HAP-1 (cell line): ENCODE measurements at places on chromosomes 6 and 20.

DNA sequence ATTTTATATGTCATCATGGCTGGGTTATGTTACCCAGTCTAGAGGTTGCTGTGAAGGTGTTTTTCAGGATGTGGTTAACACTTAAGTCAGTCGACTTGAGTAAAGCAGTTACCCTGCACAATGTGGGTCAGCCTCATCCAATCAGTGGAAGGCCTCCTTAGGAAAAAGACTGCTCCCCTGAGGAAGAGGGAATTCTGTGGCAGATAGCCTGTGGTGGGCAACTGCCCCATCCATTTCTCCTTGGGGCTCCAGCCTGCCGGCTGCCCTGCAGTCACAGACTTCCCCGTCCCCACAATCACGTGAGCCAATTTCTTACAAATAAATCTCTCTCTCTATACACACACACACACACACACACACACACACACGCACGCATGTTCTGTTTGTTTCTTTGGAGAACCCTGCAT, 34.5 kb upstream of the MPC1 start:
- no peak for DNase-seq

GRCh38 chr6:143090314-143091044, 29.8 kb downstream of the AIG1 start:
- no peak for DNase-seq

DNA sequence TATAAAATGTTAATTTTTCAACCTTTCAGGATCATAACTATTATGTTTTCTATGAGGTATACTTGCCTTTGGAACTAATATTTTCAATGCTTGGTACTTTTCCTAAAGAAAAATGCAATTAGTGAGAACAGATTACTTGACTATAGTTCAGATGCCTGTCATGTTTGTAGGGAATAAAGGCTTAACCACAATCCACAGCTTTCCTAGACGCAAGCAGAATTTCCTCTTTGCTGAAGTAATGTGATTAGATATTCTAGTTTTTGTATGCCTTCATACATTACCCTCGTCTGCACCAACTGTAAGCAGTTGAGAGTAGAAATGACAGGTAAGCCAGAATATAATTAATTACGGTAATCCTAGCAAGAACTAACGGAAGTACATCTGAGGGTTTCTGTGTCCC, 581.4 kb upstream of the MMS22L start:
- DNase-seq = no peak

DNA sequence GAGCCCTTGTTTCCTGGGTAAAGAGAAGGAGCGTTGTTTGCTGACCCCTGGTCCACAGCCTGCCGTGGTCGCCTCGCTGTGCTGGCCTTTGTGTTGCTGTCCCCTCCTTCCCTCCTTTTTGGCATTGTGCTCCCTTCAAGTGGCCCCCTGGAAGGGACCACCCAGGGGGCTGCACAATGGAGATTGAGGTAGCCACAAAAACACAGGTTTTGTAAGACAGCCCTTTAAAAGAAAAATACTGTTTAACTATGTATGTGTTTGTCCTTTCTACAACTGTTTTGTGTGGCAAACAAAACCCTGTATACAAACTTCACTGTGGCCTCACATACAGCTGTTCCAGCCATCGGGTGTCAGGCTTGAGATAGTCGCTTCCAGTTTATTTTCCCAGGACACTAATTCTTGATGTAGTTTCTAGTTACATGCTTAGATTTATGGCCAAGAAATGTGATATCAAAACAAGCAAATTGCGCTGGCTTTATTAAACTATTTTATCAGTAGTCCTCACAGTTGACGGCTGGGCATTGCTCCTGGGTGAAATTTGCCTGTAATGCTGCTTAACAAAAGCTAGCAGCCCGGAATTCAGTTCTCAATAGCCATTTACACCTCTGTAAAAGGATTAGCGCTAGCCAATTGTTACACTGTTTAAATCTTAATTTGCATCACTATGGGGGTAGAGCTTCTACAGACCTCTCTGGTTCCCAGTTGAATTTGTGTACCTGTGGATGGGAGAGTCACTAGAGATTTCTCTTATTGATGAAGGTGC, 64.1 kb downstream of the KIZ start:
- peak; percentile 80 for DNase-seq

DNA sequence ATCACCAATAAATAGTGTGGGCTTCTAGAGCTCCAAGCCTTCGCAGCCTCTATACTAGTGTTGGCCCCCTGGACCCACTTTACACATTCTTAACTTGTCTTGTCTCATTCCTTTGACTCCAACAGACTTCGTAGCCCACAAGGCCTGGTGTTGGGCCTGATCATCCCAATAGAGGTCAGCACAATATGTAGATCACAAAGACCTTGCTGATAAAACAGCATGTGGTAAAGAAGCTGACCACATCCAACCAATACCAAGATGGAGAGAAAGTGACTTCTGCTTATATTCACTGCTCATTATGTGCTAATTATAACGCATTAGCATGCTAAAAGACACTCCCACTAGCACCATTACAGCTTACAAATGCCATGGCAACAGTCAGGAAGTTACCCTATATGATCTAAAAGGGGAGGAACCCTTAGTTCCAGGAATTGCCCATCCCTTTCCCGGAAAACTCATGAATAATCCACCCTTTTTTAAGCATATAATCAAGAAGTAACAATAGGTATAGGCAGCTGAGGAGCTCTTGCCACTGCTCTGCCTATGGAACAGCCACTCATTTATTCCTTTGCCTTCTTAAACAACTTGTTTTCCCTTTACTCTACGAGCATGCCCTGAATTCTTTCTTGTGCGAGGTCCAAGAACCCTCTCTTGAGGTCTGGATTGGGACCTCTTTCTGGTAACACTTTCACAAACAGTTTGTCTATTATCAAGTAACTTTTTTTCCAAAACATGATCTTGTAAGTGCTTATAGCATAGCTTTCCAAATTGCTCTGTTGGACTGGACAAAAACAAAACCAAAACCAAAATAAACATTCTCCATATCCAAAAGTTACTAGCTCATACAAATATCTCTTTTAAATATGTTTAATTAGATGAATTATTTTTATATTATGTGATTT, 54.6 kb upstream of the ECHDC1 start:
- DNase-seq = no peak

DNA sequence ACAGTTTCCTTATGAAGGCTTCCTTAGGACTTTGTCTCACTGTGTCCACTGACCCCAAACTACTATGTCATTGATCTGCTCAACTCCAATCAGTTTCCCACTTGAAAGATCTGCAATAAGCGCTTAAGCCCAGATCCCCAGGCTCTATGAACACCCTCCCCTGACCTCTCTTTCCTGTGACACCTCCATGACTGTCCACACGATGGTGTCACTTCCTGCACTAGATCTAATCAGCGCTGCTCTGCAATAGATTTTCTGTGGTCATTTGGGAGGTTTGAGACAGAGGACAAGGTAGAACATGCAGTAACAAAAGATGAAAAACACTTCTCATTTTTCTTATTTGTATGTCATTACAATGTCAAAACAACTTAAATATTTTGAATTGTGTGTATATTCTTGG, 304.6 kb upstream of the AGPAT4 start:
- no peak for DNase-seq

DNA sequence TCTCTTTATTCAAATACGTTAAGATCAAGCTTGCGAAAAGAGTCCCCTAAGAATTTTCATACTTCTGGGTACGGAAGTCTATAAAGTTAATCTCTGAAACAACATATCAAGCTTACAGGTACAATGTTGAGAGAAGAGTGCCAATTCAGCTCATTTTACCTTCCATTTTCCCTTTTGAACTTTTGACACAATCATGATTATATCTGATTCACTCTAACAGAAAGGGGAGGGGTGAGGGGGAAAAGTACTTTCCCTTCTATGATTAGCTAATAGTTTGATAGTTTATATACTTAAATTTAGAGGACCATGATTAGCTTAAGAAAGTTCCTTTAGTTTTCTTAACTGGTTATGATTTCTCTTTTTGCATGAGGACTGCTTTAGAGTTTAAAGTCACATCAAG, 33.5 kb downstream of the SNX3 start:
- DNase-seq = no peak

DNA sequence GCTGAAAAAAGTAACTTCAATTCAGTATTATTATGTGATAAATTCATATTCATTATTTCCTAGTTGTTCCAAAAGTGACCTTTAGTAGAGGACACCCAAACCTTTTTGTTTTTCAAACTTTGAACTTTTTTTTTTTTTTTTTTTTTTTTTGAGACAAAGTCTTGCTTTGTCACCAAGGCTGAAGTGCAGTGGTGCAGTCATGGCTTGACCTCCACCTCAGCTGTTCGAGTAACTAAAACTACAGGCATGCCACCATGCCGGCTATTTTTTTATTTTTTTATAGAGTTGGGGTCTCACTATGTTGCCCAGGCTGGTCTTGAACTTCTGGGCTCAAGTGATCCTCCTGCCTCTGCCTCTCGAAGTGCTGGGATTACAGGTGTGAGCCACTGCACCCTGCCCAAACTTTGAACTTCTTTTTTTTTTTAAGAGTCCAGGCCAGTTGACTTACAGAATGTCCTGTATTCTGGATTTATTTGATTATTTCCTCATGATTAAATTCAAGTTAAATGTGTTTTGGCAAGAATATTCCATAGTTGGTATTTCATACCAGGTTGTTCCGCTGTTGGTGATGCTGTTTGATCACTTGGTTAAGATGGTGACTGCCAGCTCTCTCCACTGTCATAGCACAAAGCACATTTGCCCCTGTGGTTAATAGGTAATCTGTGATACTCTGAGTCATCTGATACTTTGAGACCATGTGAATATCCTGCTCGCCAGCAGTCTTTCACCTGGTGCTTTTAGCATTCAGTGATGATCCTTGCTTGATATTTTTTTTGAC, 48.0 kb downstream of the VAPB start:
- DNase-seq = no peak

DNA sequence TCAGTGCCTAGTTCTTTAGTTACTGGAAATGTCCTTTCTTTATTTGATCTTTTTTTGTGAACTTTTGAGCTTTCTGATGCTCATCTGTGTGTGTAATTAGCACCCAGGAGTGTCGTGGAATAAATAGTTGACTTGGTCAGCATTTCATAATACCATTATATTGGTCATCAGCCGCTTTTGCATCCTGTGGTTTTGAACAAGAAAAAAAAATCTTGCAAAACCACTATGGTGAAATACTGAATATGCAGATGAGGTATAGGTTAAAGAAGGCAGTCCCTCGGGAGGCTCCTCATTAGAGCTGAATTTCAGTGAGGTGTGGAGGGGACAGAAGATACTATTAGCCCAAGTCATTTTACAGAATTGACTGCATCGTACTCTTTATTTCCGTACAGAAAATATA, 90.1 kb downstream of the FOXO3 start:
- no peak for DNase-seq

DNA sequence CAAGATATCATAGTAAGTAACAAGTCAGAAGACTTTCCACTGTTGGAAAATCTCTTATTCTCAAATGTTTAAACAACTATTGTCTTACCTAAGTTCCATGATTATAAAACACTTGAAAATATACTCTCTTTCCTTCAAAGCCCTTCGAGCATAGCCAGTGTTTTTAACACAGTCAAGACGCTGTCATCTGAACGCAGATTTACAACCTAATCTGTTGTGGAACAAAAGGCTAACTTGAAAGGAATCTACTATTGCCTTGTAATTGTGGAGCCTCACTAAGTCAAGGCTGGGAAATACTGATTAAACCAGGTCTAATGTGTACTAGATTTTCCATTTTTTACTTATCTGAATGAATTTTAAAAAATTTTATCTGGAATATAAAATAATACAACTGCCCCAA, 205.8 kb downstream of the TRDN start:
- DNase-seq = peak; percentile 80

GRCh38 chr6:52509281-52510212, 67.3 kb downstream of the TRAM2 start:
- DNase-seq = no peak

- DNase-seq = no peak
Observed at GRCh38 chr6:162151021-162151665, 576.4 kb downstream of the PRKN start.

GRCh38 chr6:71486461-71486860, 197.8 kb downstream of the OGFRL1 start:
- DNase-seq = no peak

DNA sequence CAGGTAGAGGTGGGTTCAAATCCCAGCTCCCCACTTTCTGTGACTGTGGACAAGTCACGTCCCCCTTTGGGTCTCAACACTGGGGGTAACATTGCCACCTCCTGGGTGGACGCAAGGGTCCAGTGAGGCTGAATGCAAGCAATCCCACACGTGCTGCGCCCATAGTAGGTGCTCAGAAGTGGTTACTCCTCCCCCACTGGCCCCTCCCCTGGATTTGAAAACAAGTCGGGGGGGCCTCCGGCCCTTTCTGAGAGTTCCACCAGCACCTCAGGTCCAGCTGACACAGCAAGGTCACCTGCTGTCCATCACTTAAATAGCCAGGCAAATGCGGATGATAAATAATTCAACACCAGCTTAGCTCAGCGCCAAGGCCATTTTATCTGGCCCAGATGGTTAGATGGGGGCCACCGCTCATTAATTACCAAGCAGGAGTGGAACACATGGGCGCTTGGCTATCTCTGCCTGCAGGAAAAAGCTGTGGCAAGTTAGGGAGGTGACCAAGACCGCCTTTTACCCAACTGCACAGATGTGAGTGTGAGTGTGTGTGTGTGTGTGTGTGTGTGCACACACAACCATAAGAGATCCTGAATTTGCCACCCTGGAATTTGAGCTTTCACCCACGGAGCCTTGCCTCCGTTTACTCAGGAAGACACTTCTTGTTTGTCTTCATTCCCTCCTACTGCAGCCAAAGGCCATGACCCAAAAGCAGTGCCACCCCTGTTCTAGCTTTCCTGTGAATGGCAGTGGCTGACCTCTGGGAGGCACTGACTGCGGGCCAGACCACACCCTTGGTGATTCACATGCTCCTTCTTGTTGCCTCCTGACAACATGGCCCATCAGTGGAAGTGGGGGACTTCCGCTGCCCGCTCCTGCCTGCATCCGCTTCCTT, 34.7 kb upstream of the KCNB1 start:
- no peak for DNase-seq

DNA sequence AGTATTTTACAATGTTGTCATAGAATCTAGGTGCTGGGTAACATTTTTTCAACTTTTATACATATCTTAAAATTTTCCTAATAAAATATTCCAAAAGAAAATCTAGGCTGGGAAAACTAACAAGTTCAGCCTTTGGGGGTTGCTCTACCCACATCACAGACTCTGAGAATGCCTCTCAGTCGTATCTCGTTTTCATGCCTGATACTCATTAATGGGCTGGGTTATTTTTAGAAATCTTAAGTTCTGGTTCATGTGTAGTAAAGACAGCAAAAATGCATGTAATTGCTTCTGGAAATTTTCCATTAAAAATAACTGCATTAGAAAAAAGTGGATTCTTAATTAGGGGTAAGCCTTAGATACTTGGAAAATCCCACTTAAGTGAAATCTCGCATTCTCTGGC, 149.3 kb downstream of the SLC24A3 start:
- DNase-seq = no peak

GRCh38 chr20:63698739-63699465, 2.5 kb downstream of the TNFRSF6B start:
- DNase-seq = no peak

GRCh38 chr20:39277185-39277584, 315.0 kb downstream of the DHX35 start:
- DNase-seq = no peak

- no peak for DNase-seq
Observed at GRCh38 chr20:53494753-53495152, 98.9 kb downstream of the ZNF217 start.
